ENCODE measurements at places on chromosomes 1 and 21.
A peak's percentile ranks its signal among the peaks of the same experiment; 100 is the strongest.

DNA sequence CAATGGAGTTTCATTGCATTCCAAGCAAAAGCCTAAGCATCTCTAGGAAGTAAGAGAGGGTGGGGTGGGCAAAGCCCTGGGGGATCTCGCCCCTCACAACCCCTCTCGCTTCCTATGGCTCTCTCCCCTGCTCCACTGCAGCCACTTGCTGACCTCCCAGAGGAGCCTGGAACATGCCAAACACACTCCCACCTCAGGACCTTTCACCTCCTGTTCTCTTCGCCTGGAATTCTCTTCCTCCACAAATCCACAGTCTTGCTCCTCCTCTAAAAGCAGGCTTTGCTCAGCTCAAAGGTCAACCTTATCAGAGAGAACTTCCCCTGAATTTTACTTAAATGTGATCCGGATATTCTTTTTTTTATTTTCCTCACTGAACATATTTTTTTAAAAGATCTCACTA, 20.9 kb upstream of the SRRM1 start:
- no peak for DNase-seq

DNA sequence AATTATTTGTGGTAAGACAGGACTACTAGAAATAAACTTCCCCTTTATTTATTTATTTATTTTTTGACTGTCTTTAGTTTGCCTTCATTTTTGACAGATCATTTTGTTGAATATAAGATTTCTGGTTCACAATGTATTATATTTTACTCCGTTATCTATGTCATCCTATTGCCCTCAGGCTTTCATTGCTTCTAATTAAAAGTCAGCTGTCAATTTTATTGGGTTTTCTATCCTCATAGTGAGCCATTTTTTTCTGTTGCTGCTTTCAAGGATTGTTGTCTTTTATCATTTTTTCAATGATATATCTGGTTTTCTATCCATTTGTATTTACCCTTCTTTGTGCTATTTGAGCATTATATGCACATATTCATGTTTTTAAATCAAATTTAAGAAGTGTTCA, 866.2 kb downstream of the LRRIQ3 start:
- no peak for DNase-seq

DNA sequence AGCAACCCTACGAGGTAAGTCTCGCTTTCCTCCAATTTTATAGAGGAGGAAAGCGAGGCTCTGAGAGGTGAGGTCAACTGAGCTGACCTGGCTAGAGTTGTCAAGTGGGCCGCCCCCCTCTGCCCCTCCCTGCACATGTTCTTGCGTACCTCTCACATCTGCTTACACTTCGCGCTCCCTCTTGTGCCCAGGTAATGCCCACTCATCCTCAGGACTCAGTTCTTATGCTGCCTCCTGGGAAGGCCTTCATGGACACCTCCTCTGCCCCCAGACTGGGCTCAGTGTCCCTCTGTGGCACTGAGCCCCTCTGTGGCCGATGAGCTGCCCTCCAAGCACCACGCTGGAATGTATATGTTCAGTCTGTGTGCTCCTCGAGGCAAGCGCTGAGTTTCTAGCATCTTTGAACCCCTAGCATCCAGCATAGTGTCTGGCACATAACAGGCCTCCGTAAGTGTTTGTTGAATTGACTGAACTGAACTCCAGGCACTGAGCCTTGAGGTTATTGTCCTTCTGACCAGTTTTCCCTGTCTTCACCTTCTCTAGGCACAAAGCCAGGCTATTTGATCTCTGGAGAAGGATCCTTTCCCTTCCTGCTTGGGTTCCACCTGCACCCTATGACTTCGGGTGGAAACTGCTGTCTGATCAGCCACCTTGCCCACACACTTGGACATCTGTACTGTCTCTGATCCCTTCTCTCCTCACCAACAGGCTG, 13.5 kb downstream of the MOV10 start:
- DNase-seq: no peak

DNA sequence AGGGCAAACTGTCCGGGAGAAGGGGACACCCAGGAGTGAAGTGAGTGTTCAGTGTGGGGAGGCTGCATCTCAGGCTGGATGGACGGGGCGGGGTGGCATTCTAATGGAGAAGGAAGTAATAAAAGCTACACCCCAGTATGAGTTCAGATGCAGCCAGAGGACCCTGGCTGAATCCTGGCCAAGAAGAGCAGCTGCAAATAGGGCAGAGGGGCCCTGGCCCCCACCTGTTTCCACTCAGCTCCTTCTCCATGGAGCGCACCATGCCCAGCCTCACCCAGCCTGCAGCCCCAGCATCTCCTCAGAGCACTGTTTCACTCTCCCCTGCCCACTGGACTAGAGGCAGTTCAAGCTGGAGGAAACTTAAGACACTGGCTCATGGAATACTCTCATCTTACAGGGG, 46.4 kb downstream of the KCND3 start:
- DNase-seq: no peak

DNA sequence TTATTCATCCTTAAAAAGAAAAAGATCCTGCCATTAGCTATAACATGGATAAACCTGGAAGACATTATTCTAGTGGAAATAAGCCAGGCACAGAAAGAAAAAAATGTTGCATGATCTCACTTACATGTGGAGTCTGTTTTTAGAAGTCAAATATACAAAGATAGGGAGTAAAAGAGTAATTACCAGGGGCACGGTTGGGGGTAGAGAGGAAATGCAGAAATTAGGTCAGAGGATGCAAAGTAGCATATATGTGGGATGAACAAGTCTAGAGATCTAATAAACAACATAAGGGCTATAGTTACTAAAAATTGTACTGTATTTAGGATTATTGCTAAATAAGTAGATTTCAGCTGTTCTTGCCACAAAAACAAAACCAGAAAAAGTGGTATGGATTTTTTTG, 61.4 kb upstream of the CD53 start:
- no peak for DNase-seq

DNA sequence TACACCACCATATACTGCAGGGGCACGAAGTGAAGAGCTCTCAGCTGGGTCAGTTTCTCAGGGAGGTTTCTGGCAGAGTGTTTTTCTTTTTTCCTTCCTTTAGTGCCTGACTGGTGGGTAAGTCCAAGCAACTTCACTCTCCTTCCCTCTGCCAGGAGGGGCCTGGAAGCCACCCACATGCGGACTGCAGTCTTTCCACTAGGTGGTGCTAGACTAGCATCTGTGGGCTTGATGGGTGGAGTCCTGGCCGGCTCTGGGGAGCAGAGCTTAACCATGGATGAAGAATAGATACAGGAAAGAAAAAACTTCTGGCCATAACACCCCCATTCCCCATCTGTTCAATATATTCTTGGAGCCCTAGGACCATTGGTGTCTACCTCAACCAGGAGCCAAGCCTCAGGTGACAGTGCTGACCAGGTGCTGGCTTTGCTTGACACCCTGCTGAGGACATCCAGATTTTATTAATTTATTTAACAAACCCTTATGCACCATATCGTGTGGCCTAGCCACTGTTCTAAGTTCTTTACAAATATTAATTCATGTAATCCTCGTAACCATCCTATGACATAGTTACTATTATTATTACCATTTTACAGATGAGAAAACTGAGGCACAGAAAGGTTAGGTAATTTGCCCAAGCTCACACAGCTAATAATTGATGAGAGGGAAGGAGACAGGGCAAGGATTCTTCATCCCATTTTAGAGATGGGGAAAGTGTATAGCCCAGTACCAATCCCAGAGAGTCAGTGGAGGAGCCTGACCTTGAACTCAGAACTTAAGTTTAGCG, 126.7 kb upstream of the CSF3R start:
- DNase-seq: peak; percentile 51

- DNase-seq: no peak
These were observed 18.7 kb downstream of the HTR6 start for GRCh38 chr1:19683351-19683750.

DNA sequence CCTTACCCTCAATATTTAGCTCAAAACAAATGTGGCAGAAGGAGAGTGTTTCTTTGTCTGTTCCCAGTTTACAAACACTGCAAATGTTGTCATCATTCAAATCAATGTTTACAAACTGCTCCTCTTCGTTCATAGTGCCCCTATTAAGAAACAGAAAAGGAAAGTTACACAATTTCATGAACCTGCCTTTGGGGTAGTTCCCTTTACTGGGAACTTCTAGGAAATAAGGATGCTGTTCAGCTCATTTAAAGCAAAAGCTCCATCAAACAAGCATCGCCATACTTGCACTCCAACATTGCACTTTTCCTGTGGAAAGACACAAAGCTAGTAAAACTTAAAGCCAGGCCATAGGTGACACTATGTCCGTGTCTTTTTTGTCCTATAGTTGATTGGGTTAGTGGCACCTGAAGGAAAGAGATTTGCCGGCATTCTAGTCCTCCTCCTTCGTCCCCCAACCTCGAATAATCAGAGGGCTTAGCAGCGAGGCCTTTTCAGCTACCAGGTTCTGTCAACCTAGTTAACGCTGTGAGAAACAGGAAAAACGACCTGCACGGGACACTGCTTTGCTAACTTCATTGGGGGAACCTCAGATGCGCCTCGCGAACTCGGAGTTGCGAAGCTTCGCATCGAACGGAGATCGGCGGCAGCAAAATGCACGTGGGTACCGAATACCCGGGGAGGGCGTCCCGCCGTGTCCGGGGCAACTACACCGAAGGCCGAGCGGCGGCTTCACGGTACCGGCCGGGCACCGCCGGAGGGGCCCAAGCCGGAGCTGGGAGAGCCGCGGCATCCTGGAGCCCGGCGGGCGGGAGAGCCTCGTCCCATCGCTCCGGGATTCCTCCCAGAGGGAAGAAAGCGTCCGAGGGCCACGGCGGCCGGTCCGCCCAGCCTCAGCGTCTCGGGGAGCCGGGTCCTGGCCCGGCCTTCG, 706 bp downstream of the C21orf91 start:
- peak; percentile 38 for DNase-seq

- no peak for DNase-seq
These were observed at the start of gene LHX4 for GRCh38 chr1:180229483-180230415. Gene LHX4 (plus strand): TSS chr1:180230264. CDS start chr1:180230530, 266 bp downstream.

- peak; percentile 17 for DNase-seq
These were observed 45.5 kb downstream of the LPAR3 start for GRCh38 chr1:84847253-84848250.

DNA sequence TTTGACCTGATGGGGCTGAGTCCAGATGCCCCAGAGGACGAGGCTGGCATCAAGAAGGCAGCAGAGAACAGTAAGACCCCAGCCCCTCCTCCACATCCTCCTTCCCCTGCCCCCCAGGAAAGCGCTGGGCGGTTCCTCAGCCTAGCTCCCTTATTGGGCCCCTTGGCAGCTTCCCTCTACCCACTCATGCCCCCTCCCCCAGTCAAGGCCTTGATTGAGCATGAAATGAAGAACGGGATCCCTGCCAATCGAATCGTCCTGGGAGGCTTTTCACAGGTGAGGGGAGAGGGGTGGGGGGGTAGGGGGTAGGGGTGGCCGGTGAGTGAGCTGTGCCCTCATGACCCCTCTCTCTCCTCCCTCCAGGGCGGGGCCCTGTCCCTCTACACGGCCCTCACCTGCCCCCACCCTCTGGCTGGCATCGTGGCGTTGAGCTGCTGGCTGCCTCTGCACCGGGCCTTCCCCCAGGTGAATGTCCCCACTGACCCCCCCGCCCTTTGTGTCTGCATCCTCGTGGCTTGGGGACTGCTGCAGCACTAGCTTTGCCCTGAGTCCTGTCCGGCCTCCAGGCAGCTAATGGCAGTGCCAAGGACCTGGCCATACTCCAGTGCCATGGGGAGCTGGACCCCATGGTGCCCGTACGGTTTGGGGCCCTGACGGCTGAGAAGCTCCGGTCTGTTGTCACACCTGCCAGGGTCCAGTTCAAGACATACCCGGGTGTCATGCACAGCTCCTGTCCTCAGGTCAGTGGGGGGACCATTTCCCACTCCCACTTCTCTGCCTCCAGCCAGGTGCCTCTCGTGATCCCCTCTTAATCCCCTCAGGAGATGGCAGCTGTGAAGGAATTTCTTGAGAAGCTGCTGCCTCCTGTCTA, 3.2 kb downstream of the LYPLA2 start:
- DNase-seq: no peak

Data from CD4-positive, alpha-beta T cell treated with Interferon alpha-2 for 1 hour (primary cell).